ENCODE measurements at places on chromosomes 7 and 10.

GRCh38 chr10:71390461-71390835 is 6.3 kb upstream of the CDH23 start:
- no peaks in the 10 kb centered on the region for H3K27me3 ChIP-seq
- DNase-seq: no peak
- no peaks in the 10 kb centered on the region for H3K36me3 ChIP-seq
- no peak overlapping the region for H3K4me3 ChIP-seq

- no peak for DNase-seq
- no peaks in the 10 kb centered on the region for H3K4me1 ChIP-seq
- H3K27ac ChIP-seq: no peak overlapping the region
- H3K27me3 ChIP-seq: no peaks in the 10 kb centered on the region
- no peak overlapping the region for H3K4me3 ChIP-seq
- no peaks in the 10 kb centered on the region for H3K36me3 ChIP-seq
Observed at GRCh38 chr10:33052915-33053810, 95.1 kb upstream of the ITGB1 start.

- H3K36me3 ChIP-seq: no peaks in the 10 kb centered on the region
- DNase-seq: no peak
- no peak overlapping the region for H3K27ac ChIP-seq
- no peak overlapping the region for H3K4me3 ChIP-seq
Observed at GRCh38 chr10:47041396-47042198, 130.4 kb downstream of the PTPN20 start.

GRCh38 chr10:25815999-25816768 is 117.8 kb upstream of the MYO3A start:
- no peaks in the 10 kb centered on the region for H3K36me3 ChIP-seq
- no peaks in the 10 kb centered on the region for H3K27me3 ChIP-seq
- H3K4me1 ChIP-seq: no peaks in the 10 kb centered on the region
- H3K4me3 ChIP-seq: no peak overlapping the region
- no peak for DNase-seq
- H3K27ac ChIP-seq: no peak overlapping the region

DNA sequence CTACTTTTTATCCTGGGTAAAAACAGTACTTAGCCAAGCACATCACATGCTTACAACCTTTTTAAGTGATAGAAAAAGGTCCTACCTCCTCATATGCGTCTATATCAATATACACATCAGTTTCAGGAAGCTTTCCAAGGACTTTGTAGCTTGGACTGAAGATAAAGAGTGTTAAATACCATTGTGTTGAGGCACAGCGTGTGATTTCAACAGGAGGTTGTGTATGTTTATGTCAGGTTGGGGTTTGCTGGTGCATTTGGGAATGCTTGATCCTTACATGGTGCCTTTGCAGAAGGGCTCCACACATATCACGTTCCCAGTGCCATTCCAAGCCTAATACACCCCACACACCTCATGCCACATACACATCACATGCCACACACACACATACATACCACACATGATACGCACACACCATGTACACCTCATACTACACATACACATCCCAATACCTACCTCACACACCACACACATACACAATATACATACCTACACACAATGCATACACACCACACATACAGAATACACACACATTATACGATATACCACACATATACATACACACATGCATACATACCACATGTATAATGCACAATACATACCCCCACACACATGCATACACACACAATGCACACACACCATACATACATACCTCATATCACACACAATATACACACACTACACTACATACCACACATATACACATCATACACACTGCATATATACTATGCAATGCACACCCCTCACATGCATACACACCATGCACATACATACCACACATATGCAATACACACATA is 33.1 kb downstream of the PSMC2 start:
- peak; percentile 10 for DNase-seq
- H3K36me3 ChIP-seq: no peaks in the 10 kb centered on the region
- H3K4me1 ChIP-seq: no peaks in the 10 kb centered on the region
- H3K4me3 ChIP-seq: no peak overlapping the region
- no peaks in the 10 kb centered on the region for H3K27me3 ChIP-seq

DNA sequence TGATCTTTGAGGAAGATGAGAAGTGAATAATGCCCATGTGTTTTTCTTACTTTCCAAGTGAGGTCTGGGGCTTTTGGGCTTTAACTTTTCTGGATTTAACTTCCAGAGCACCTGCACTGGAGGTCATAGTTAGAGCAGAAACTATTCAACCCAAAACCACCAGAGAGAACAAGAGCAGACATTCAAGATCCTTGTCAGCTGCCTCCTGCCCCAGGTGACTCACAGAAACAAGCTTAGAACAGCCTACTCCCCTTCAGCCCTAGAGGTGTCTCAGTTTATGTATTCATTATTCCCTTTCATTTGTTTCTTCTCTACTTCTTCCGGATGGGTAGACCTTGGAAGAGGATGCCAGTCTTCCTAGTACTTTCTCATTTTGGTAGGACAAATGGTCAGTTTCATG is 270.5 kb downstream of the CNTNAP2 start:
- H3K27me3 ChIP-seq: no peaks in the 10 kb centered on the region
- no peaks in the 10 kb centered on the region for H3K4me1 ChIP-seq
- no peak overlapping the region for H3K4me3 ChIP-seq
- no peak for DNase-seq
- H3K36me3 ChIP-seq: no peaks in the 10 kb centered on the region

DNA sequence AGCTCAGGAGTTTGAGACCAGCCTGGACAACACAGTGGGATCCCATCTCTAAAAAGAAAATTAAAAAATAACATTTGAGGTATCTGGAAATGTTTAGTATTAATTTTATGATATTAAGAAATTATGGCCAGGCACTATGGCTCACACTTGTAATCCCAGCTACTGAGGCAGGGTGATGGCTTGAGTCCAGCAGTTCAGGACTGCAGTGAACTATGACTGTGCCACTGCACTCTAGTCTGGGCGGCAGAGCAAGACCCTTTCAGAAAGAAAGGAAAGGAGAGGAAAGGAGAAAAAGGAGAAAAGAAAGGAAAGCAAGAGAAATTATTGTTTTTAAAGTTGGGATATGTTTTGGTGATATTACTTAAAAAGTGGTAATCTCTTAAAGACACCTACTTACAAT is 2.5 kb upstream of the CCDC186 start:
- no peaks in the 10 kb centered on the region for H3K27me3 ChIP-seq
- DNase-seq: no peak
- H3K4me1 ChIP-seq: no peaks in the 10 kb centered on the region
- H3K36me3 ChIP-seq: no peaks in the 10 kb centered on the region

DNA sequence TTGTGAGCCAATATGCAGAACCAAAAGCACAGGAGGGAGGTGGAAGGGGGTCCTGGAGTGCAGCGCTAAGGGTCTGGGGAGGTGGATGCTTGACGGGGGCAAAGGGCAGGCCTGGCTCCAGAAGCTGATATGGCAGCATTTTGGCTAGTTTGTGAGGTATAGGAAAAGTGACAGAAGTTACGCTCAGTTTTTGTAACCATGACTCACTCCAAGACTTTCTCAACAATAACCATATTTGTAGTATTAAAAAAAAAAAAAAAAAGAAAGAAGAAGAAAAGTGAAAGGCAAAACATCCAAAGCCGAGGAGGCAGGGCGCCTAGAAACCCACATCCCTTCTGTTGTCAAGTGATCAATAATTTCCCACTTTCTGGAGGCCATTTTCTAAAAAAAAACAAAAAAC is 92.3 kb downstream of the RNF216 start:
- no peak for DNase-seq
- peaks cover 2% of the 10 kb centered on the region for H3K36me3 ChIP-seq
- H3K4me3 ChIP-seq: no peak overlapping the region
- H3K4me1 ChIP-seq: no peaks in the 10 kb centered on the region
- H3K27me3 ChIP-seq: no peaks in the 10 kb centered on the region

GRCh38 chr7:100691676-100692577 is 2.1 kb downstream of the GIGYF1 start:
- no peak overlapping the region for H3K27ac ChIP-seq
- peaks cover 4% of the 10 kb centered on the region for H3K36me3 ChIP-seq
- peak; percentile 92 for DNase-seq
- H3K4me3 ChIP-seq: peak overlapping the region; percentile 14
